ENCODE measurements at places on chromosomes 6 and 20. TPM values are rescaled to one million over a fixed set of nuclear protein-coding genes. Genes with fewer than 3 reads are reported as not detected.

RNASET2 gene
- total RNA-seq: 2.2 TPM

GRCh38 chr20:19120569-19120968 is 91.9 kb upstream of the SLC24A3 start:
- H3K36me3 ChIP-seq: no peaks in the 10 kb centered on the region
- H3K27ac ChIP-seq: no peak overlapping the region
- H3K4me3 ChIP-seq: no peak overlapping the region
- DNase-seq: no peak
- no peaks in the 10 kb centered on the region for H3K27me3 ChIP-seq

- H3K27ac ChIP-seq: no peak overlapping the region
- no peak for DNase-seq
- no peaks in the 10 kb centered on the region for H3K4me1 ChIP-seq
- peaks cover 12% of the 10 kb centered on the region for H3K27me3 ChIP-seq
- H3K36me3 ChIP-seq: peaks cover 13% of the 10 kb centered on the region
- no peak overlapping the region for H3K4me3 ChIP-seq
Observed at GRCh38 chr20:57112448-57112847, 154.0 kb downstream of the BMP7 start.

MSH5 gene
- 25.7 TPM for total RNA-seq

MYMX gene
- 0.91 TPM for total RNA-seq

GRCh38 chr6:139028215-139028657 is 309 bp upstream of the ABRACL start:
- peaks cover 5% of the 10 kb centered on the region for H3K27me3 ChIP-seq
- peak overlapping the region; percentile 95 for H3K27ac ChIP-seq
- H3K4me1 ChIP-seq: peaks cover 16% of the 10 kb centered on the region
- no peaks in the 10 kb centered on the region for H3K36me3 ChIP-seq
- peak overlapping the region; percentile 96 for H3K4me3 ChIP-seq
- DNase-seq: no peak

DNA sequence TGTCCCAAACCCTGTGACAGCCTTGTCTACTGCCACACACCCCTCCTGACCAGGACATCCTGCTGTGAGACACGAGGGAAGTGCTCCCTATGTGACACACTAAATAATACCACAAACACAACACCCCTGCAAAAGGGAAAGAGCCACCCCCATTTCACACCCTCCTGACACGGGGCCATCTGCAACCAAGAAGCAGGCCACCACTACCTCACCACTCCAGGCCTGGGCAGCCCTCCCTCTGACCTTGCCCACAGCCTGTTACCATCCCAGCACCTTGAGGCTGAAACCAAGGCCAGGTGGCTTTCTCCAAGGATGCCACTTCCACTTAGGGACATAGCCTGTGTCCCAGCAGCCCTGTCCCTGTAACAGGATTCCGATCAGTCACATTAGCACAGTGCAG is 68.2 kb downstream of the NINL start:
- no peak for DNase-seq
- H3K27me3 ChIP-seq: peaks cover 13% of the 10 kb centered on the region

Measured in glutamatergic neuron (in vitro differentiated cells).